OCI-LY7 (cell line): ENCODE measurements at places on chromosomes 12 and 14.

DNA sequence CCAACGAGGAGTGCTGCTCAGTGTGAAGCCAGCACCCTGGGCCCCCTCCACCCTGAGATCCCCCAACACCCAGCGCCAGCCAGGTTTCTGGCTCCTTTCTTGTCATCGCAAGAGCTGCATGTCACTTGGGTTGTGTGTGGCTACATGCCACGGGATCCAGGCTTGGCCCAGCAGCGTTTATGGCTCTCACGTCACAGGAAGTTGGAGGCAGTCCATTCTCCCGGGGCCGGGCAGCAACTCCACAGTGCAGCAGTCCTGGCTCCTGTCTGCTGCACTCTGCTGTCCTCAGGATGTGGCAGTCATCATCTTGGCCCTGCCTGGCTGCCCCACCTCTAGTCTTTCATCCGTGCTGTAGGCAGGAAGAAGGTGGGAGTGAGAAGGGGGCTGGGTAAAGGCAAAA, 78.3 kb downstream of the AACS start:
- DNase-seq: no peak

- peak; percentile 50 for DNase-seq
Measured at GRCh38 chr14:47278233-47278842, 397.1 kb downstream of the MDGA2 start.

- no peak for DNase-seq
Measured at GRCh38 chr12:105223352-105223845, 12.6 kb downstream of the APPL2 start.

- no peak for DNase-seq
Measured at GRCh38 chr12:104411826-104412641, 44.7 kb upstream of the CHST11 start.

GRCh38 chr12:119682639-119683252, 14.8 kb downstream of the PRKAB1 start:
- DNase-seq: peak; percentile 48

- DNase-seq: no peak
Measured at GRCh38 chr12:4960030-4960429, 50.3 kb downstream of the KCNA1 start.

DNA sequence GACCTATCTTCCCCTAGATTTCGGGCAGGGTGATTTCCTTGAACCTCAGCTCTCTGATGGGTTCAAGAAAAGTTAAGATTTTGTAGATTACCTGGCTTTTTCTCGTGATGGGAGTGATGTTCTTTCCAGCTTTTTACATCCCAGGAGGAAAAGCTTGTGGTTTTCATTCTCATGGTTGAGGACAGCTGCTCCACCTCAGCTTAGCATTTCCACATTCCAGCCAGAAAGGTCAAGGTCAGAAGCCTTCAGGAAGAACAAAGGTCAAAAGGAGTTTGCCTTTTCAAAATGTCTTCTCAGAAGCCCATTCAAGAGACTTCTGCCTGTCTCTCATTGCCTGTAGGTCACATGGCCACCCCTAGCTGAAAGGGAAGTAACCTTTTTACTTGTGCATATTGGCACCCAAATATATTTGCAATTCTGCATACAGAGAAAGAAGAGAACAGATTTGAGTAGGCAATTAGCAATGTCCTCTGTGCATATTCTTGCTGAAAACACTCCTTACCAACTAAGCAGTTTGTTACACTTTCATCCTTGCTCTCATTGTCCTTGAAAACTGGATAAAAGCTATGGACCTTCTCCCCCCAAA, 6.6 kb upstream of the ADGRD1 start:
- DNase-seq: no peak

DNA sequence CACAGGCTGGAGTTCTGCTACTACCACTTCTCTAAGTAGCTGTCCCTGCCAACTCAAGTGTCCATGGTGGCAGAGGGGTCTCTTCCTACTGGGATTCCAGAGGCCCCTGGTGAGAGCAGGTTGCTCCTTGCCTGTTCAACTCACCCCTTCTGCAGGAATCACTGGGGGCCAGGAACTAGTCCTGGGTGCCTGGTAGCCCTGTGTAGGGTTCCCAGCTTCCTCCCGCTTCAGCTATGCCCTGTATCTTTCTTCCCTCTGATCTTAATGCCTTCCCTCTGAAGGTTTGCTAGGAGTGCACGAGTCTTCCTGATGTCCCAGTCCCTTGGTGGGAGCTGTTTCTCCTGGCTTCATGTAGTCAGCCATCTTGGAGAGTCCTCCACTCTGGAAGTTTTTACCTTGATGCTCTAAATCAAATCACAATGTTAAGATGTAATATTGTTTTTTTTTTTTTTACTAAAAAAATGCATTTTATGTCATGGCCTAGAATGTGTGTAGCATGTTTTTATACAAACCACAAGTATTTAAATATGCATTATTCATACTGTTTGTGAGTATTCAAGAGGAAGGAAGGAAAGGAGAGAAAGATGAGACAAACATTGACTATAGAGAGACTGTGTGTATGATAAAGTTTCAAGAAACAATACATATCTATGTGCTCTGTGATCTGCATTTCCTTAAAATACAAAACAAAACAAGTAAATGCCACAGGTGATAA, 54.7 kb downstream of the FRS2 start:
- no peak for DNase-seq

GRCh38 chr14:77022236-77022852, 6.2 kb downstream of the IRF2BPL start:
- DNase-seq: no peak

DNA sequence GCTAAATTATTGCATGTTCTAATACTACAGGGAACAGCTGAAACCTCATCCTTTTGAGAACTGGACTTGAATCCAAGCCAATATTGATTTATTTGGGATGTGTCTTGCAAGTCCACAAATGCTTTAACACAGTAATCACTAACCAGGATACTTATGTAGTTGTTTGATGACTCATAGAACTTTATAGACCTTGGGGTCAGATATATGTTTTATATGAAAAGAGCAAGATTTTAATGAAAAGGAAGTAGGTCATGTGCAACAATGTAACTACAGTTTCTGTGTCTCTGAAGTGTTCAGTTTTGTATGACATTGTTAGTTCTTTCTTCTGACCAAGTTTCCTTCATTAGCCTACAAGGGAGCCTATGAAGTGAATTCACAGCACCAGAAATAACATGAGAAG, 352.0 kb downstream of the ZFP36L1 start:
- no peak for DNase-seq

DNA sequence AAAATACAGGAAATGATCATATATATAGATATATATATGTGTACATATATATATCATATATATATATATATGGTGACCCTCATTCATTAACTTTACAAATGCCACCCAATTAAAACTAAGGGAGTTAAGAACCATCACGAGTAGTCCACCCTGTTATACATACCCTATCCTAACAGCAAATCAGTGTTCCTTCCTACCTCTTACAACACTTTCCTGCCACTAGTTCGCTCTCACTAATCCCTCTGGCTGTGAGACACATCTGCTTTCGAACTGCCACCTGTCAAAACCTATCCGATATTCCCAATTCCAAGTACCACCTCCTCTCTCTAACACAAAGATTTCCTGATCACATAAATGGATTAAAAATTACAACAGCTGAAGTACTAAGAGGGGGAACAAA, 100.5 kb downstream of the EEA1 start:
- no peak for DNase-seq

GRCh38 chr14:32697114-32697513, 241.6 kb upstream of the NPAS3 start:
- DNase-seq: no peak

GRCh38 chr12:22810036-22810435, 185.1 kb downstream of the ETNK1 start:
- no peak for DNase-seq

GRCh38 chr12:110936367-110937103, 16.2 kb upstream of the MYL2 start:
- DNase-seq: no peak

DNA sequence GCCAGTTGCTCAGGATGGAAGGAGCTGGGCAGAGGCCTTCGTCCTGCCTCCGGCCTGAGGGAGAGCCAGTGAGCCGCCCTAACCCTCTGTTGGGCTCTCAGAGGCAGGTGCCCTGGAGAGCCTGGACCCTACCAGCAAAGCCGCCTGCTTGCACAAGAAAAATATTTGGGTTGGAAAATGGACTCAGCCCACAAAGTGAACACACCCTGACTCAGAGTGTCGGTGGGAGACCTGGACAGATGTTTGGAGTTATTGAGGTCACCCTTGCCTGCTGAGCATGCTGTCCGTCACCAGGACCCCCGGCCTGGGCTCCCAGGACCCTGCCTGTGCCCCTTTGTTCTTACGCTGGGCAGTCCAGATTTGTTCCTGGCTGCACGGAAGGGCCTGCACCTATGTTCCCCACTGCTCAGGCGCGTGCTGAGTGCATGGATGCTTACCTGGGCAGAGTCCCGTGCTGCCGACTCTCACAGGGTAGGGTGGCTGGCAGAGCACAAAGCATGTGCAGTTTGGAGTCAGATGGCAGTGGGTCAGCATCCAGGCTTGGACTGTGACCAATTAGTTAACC, 22.4 kb downstream of the FAM181A start:
- no peak for DNase-seq

- DNase-seq: no peak
Measured at GRCh38 chr12:116595672-116596071, 36.5 kb downstream of the MAP1LC3B2 start.

DNA sequence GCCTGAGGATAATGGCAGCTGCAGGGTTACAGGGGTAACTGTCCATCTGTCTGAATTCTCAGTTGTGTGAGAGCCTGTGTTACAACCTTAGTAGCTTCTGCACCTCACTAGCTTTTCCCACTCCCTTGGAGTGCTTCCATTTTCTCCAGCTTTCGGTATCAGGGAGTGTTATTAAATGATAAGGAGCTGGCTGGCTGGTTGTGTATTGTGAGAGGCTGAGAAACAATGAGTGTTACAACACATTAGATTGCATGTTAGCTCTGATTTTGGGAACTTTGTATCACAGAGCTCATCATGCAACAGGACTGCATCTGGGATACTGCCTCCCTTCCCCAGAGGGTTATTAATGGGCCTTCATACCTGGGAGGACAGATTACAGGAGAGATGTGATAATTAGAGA, 723.7 kb downstream of the DIO2 start:
- no peak for DNase-seq

- DNase-seq: no peak
Measured at GRCh38 chr14:23164250-23164649, 19.2 kb downstream of the SLC7A8 start.

GRCh38 chr12:97047361-97047760, 140.3 kb downstream of the NEDD1 start:
- DNase-seq: no peak

DNA sequence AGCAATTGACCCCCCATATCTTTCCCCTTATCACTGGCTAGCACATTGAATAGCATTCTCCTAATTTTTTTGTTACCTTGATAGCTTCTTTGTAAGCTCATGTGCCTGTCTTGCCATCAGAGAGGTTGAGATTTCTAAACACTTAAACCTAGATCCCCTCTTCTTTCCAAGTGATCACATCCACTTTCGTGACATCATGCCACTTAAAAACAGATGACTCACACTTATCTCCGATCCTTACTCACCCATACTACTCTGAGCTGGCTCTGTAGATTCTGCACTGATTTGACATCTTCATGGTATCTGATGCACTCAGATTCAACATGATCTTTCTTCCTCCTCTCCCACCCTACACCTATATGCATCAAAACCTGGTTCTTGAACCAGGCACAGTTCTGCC, 10.5 kb downstream of the GPR137C start:
- DNase-seq: no peak

DNA sequence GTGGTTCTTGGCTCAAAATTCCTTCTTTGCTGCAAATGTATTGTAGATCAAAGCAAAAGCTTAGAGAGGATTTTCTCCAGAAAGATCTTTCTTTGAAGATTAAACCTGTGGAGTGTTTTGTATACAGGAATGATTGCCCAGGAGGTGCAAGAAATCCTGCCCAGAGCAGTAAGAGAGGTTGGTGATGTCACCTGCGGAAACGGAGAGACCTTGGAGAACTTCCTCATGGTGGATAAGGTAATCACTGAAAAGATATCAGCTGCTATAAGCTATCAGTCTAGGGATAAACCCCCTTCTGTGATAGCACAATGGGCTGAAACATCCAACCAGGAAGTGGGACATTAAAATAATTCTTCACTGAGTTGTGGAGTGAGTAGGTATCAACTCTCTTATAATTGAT, 85.7 kb downstream of the MYRFL start:
- DNase-seq: no peak

GRCh38 chr12:112340230-112340629, 42.0 kb downstream of the HECTD4 start:
- DNase-seq: no peak

GRCh38 chr12:50057896-50058670, 687 bp downstream of the ASIC1 start:
- no peak for DNase-seq

- peak; percentile 84 for DNase-seq
Measured at GRCh38 chr12:57214398-57214781, 2.2 kb upstream of the NXPH4 start.

- no peak for DNase-seq
Measured at GRCh38 chr12:111277570-111277969, 91.3 kb downstream of the PHETA1 start.

DNA sequence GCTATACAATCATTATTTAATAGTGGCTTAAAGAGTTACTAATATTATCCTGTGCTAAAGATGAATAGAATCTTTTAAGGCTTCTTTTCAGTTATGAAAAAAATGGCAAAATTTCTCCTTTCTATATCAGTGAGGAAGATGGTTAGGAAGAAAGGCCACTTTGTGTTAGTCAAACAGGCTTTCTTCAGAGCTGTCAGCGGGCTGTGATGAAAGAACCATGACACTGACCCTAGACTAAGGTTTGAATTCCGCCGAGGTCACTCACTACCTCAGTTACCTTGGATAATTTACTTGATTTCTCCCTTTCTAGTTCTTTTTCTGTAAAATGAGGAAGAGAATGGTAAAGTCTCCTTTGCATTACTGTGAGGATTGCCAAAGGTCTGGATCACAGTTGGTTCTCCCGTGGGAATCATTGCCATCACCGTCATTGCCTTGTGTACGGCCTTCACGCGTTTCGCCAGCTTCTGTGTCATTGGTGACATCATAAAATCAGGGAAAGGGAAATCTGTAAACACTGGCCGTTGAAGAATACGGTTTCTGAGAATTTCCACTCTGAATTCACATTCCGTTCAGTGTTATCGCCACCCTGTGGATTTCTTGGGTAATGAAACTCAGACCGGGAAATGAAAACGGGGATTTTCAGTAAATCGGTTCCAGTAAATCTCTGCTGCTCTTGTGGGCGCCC, 26.7 kb upstream of the YBX3 start:
- DNase-seq: peak; percentile 87

DNA sequence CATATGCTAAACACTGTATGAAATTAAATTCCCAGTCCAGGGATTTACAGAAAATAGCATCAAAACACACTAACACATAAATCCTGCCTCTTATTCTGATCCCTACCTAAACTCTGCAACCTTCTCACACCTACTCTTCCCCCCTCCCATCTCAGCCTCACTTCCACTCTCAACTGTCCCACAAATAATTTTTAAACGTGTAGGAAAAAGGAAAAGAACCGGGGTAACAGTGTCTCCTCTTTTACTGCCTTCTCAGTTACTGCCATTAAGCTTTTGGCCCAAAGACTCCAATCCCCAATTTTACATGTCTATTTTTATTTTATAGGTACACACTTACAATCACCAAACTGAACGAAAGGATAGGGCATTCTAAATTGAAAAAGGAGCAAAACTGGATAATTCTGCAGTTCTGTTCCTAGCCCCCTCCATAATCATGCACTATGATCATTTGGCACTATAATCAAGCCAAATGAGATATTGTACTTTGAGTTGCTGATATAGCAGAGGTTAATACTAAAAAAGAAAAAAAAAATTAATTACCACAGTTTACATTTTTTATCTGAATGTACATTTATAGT, 2.9 kb downstream of the DUSP16 start:
- DNase-seq: no peak
